ENCODE measurements at places on chromosomes 7 and 10.

GRCh38 chr7:40551685-40552576, 417.1 kb downstream of the SUGCT start:
- no peak for DNase-seq

GRCh38 chr10:16559236-16559773, 37.6 kb upstream of the C1QL3 start:
- no peak for DNase-seq

- DNase-seq, result no peak
Measured at GRCh38 chr7:65268782-65269149, 104.9 kb upstream of the ZNF92 start.

DNA sequence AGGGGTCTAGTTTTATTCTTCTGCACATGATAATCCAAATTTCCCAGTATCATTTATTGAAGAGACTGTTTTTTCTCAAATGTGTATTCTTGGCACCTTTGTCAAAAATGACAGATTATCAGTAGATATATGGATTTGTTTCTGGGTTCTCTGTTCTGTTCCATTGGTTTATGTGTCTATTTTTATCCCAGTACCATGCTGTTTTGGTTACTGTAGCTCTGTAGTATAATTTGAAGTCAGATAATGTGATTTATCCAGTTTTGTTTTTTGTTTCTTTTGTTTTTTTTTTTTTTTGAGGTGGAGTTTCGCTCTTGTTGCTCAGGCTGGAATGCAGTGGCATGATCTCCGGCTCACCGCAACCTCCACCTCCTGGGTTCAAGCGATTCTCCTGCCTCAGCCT, 61.6 kb upstream of the HELLS start:
- no peak for DNase-seq

GRCh38 chr7:73526896-73527821, 5.1 kb upstream of the BAZ1B start:
- DNase-seq, result no peak
